Panc1 (cell line): ENCODE measurements at places on chromosomes 7 and 10.

DNA sequence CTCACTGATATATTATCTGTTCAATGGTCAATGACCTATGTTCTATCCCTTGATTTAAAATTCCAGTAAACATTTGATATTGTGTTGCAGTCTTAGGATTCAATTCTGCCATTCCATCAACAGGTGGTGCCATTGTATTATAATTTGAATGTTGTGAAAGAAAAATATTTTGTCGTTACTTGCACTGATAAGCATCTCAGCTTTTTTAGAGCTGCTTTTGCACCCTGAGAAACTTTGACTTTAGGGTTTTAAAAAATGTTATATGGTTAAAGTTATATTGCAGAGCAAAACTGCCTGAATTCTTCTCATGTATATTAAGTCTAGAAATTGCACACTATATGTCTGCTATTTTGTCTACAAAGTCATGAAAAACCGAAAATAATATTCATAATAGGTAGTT, 18.8 kb upstream of the MINDY3 start:
- DNase-seq: no peak

- DNase-seq: no peak
Measured at GRCh38 chr10:124643330-124644009, 100.7 kb downstream of the FAM53B start.

DNA sequence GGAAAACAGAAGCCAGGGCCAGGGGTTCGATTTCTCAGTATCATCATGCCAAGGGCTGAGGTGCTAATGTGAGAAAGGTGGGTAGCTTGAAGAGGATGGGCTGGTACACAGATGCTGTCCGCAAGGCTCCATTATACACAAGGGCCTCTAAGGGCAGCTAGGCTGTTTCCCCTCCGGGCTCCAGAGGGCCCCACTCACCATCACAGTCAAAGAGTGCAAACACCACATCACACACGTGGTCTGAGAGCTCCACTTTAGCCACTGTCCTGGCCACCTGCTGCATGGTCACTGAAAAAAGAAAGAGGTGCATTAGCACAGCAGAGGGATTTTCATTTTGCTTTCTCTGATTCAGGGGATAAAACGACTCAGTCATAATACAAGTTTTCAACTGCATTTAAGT, 20.9 kb upstream of the DNAJB12 start:
- no peak for DNase-seq

DNA sequence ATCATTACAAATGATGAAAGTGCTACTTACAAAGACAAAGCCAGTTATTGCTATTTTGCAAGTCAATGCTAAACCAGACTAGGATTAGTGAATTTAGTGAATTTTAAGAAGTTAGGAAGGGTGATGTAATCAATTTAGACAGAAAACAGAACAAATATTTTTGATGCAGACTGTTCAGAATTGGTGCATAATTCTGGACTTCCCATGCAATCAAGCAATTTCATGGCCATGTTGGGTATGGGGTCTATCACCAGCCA, 85.4 kb downstream of the CH25H start:
- no peak for DNase-seq
